Activated CD8-positive, alpha-beta memory T cell treated with anti-CD3 and anti-CD28 coated beads for 1 hour (primary cell): ENCODE measurements at places on chromosomes 3 and 15.
A peak's percentile ranks its signal among the peaks of the same experiment; 100 is the strongest.

GRCh38 chr3:151016478-151016795 is 43.9 kb upstream of the CLRN1 start:
- DNase-seq: no peak

DNA sequence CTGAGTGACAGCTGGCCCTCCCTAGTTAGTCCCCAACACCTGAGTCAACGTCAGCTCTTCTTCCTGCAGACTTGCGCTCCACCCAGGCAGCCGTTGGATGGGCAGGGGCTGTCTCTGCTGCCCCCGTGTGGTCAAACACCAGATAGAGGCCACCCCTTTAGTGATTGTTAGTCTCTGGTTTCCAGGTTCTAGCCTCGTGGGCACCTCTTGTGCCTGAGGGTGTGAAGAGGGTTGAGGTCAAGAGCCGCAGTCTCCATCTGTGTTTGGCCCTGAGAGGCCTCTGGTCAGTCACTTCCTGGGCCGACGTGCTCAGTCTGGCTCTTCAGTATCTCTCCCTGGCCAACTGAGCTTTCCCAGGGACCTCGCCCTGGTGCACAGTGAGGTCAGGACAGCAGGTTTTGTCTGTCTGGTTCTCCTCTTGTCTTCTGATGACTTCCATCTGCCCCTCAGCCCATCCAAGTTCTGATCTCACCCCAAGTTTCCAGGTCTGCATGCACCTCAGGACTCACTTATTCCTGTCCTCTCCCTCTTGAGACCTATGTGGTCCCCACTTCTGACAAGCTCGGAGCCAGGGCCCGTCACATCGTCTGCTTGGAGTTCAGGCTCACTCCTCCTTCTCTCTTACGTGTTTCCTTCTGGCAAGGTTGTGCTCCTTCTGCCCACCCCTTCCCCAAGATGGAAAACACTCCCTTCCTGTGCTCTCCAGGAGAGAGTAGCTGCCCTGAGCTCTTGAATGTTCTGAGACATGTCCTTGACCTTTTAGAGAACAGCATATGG is 20.9 kb downstream of the CD276 start:
- DNase-seq: peak; percentile 20

DNA sequence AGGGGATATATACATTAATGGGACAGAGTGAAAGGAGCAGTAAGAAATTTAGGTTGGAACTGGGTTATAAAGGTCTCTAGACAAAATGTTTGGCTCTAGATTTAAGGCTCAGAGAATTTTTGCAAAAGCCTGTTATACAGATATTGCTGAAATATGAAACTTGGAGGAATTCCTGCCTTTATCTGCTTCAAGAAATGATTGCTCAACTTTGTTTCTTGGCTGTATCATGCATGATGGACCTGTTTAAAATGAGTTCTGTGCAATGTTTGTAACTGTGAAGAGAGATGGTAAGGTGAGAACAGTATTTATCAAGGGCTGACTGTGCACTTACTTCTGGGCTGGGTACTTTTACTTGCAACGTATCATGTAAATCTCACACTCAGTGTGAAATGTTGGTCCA is 3.3 kb downstream of the CRYBG3 start:
- no peak for DNase-seq

- no peak for DNase-seq
Observed at GRCh38 chr15:60972866-60973265, 256.2 kb downstream of the RORA start.

GRCh38 chr3:1183320-1184048 is 90.7 kb downstream of the CNTN6 start:
- DNase-seq: no peak

GRCh38 chr15:61025781-61026180 is 203.3 kb downstream of the RORA start:
- DNase-seq: no peak

GRCh38 chr15:43095708-43096347 is 10.0 kb downstream of the UBR1 start:
- no peak for DNase-seq

GRCh38 chr15:64985366-64986033 is 4.2 kb downstream of the SPG21 start:
- DNase-seq: no peak

GRCh38 chr3:177451864-177452830 is 254.9 kb upstream of the TBL1XR1 start:
- DNase-seq: no peak

- no peak for DNase-seq
Observed at GRCh38 chr15:71575474-71576045, 234.8 kb upstream of the NR2E3 start.

- DNase-seq: no peak
Observed at GRCh38 chr15:29093696-29094343, 175.8 kb downstream of the NSMCE3 start.

DNA sequence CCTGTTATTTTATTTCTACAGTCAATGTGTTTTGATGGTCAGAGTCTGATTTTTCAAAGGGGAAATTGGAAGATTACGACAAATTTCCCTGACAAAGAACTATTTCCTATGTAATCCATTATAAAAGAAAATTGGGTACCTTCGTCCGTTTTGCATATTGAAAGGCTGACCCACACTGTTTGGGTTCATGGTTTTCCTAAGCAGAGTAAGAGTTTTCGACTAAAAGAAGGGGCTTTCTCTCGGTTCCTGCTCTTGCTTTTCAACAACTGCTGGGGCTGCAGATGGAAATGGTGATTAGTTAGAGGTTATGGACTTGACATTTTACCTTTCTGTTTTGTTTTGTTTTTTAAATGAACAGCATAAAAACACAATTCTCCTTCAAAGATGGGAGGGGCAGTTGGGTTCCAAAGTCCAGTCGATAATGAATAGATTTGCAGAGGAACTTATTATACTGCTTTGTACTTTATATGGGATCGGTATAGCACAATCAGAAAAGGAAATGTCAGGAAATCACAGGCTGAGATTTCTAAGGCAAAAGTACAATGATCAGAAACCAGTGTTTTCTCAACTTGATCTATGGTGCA is 978 bp downstream of the KCNMB2 start:
- DNase-seq: no peak

- peak; percentile 0 for DNase-seq
Observed at GRCh38 chr3:97822359-97822775, 556 bp downstream of the CRYBG3 start.

- DNase-seq: no peak
Observed at GRCh38 chr3:128232376-128233178, 79.3 kb downstream of the EEFSEC start.

DNA sequence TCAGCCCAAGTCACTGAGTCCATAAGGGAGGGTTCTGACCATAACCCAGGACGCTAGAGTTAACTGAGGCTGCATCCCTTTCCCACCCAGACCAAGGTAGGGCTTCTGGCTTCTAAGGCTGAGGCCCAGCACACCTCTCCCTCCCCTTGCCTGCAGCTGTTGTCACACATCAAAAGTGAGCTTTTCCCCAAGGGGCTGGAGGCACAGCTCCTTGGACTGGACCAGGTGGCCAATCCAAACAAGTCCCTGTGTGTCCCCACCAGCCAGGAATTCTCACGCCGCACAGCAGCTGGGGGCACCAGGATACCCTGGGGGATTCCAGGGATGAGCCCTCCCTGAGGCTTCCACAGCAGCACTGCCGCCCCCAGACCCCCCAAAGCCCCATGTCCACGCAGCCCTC is 22.3 kb upstream of the ISLR2 start:
- no peak for DNase-seq

- no peak for DNase-seq
Observed at GRCh38 chr3:148158210-148158609, 539.5 kb upstream of the AGTR1 start.

- no peak for DNase-seq
Observed at GRCh38 chr3:185353225-185353624, 9.7 kb upstream of the MAP3K13 start.

GRCh38 chr3:27596921-27597320 is 112.7 kb upstream of the SLC4A7 start:
- no peak for DNase-seq

- DNase-seq: no peak
Observed at GRCh38 chr3:196341137-196341536, 2.9 kb upstream of the TM4SF19 start.

GRCh38 chr3:5275529-5275928 is 88.0 kb downstream of the EDEM1 start:
- DNase-seq: no peak

DNA sequence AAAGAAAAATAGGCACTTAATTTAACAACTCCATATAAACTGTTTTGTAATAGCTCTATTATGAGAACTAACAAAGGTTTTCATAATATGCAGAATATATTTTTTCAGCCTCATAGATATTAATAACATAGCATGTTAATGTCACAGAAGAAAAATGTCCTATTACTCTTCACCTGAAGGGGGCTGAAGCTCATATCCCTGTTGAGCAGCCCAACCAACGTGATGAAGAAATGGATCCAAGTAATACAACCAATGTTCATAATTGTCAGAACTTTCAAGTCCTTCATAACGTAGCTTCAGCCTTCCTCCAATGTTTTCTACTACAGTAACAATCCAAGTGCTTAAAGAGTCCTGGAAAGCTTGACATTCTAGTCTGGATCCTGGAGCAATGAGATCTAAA is 34.5 kb upstream of the STIMATE start:
- DNase-seq: no peak

GRCh38 chr3:186789554-186790260 is 6.3 kb downstream of the EIF4A2 start:
- no peak for DNase-seq

- DNase-seq: no peak
Observed at GRCh38 chr15:49059491-49059890, 13.2 kb upstream of the SECISBP2L start.

- DNase-seq: no peak
Observed at GRCh38 chr3:156918746-156919145, 92.6 kb downstream of the LEKR1 start.

DNA sequence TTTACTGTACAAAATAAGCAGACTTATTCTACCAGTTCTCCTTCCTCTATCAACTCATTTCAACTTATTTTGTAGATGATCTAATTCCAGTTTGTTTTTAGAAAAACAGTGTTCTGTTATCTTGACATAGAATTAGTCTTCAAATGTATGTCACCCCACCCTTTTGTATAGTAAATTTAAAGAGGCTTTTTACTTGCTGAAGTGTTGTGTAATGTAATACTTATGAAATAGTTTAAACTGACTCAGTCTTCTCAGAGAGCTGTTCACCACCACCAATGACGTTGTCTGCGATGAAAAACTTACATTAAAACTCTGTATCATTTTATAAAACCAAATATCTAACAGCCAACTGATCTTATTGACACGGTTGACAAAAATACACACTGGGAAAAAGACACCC is 82.9 kb downstream of the RAP2B start:
- DNase-seq: no peak

DNA sequence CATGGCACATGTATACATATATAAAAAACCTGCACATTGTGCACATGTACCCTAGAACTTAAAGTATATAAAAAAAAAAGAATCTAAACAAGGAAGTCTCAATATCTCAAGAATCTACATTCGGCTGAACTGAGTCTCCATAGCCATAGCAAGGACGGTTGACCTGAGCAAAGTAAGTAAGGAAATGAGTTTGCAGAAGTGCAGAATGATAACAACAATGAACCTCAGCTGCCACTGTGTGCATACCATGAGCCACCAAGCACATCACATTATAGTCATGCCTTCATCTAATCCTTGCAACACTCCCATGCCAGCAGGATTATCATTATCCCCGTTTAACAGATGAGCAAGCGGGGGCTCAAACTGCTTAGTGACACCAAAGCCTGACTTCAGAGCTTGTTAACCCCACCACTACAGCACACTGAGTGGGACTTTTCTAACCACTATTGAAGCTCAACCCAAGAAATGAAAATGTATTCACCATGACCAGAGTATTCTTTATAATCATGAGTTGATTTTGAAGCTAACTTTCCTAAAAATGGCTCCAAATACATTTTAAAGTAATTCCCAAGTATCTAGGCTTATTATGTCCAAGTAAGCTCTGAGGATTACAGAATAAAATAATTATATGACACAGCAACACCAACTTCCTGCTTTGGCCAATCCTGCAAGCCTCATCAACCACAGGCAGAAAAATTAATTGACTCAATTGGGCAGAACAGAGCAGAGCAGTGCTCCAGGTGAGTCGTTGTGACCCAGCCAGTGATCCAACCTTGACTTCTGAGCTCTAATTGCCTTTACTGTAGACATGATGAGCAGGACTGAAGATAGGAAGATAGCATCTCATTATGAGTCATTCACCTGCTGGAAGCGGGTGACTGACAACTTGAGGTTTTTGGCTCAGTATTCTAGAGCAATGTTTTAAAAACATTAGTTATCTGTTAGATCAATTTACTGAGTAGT is 47.3 kb upstream of the IL12A start:
- DNase-seq: no peak

DNA sequence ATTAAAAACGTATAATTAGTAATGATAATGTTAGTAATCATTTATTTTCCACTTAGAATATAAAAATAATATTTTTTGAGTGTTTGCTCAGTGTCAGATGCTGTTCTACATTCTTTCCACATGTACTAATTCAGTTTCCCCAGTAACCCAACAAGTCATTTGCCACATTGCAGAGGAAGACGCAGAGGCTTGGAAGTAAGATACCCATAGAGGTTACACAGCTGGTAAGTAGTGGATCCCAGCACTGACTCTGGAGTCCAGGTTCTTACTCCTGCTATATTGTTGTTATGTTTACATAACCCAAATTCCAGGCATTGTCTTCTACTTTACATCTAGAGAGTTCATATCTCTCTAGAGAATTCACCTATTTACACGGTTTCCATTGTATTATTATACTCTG is 48.2 kb upstream of the MYO5C start:
- DNase-seq: no peak

GRCh38 chr3:180085122-180085710 is 48.5 kb upstream of the PEX5L start:
- DNase-seq: no peak

GRCh38 chr3:57852896-57853295 is 96.8 kb downstream of the SLMAP start:
- no peak for DNase-seq

DNA sequence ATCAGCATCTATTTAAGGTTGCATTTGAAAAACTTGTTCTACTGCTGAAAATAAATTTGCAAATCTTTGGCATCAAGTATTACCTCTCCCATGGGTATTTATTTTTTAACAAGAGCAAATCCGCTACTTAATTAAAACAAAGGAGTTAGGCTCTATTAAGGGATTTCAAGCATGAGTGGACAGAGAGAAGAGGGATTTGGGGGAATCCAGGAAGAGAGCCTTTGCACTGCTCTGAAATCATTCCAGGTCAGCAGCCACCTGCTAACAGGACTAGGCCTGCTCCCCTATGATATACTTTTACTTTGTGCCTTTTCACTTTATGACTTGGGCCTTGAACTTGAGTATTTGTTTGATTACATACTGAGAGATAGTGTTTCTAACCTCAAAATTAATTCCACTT is 57.1 kb downstream of the IQCH start:
- DNase-seq: no peak

DNA sequence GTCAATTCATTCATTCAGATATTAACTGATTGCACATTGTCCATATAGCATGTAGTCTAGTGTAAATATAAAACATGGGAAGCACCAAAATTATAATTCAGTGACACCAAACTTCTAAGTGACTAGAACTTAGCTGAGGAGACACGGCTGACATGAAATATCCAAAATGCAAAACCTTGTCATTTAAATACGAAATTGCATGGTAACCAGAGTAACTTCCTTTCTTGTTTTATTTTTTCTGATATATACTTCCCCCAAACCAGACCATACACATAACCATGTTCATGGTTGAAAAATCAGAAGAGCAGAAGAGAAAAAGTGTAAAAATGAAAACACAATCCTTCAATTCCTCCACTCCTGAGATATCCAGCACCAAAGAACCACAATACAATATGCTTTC is 38.0 kb downstream of the CBLB start:
- DNase-seq: no peak

- no peak for DNase-seq
Observed at GRCh38 chr3:149160754-149161300, 31.4 kb downstream of the HPS3 start.

GRCh38 chr15:90579213-90579612 is 49.5 kb downstream of the CRTC3 start:
- DNase-seq: no peak
